ENCODE measurements at places on chromosomes 2 and 18. TPM values are rescaled to one million over a fixed set of nuclear protein-coding genes. Genes with fewer than 3 reads are reported as not detected.

FAP gene
- total RNA-seq = 15.1 TPM

SKOR2 gene
- not detected for total RNA-seq

LCT gene
- total RNA-seq = not detected

BUB1 gene
- 0.04 TPM for total RNA-seq

NXPH2 gene
- 0.19 TPM for total RNA-seq

OLA1 gene
- 49.8 TPM for total RNA-seq

GKN1 gene
- total RNA-seq = not detected

RBMS1 gene
- total RNA-seq = 11.6 TPM

GALNT3 gene
- total RNA-seq = 34.4 TPM

LMAN2L gene
- total RNA-seq = 8.9 TPM

DNAH6 gene
- 0.94 TPM for total RNA-seq

CHN1 gene
- total RNA-seq = 4.2 TPM

KLHL41 gene
- total RNA-seq = 0.46 TPM

CMPK2 gene
- 3.5 TPM for total RNA-seq

DNA sequence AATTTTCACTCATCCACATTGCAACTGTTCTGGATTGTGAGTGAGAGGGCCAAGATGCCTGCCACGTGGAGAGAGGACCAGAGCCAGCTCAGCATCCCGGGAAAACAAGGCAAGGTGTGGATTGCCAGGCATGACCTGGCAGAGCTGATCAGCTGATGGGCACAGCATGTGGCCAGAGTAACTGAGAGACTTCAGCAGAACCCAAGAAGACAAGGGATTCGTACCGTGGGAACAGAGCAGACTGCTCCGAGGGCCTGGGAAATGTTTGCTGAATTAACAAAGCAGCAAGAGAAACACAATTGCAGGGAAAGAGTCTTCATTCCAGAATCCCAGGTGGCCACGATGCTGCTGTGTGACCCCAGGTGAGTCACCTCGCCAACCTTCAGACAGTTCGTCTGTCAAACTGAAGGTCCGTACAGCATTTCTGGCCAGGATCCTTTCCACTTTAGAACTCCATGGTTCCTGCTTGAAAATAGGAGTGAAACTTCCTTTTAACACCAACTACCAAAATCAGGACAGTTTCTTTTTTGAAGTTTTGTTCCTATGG lies 26.3 kb upstream of the POMC start:
- DNase-seq = peak; percentile 59

DNA sequence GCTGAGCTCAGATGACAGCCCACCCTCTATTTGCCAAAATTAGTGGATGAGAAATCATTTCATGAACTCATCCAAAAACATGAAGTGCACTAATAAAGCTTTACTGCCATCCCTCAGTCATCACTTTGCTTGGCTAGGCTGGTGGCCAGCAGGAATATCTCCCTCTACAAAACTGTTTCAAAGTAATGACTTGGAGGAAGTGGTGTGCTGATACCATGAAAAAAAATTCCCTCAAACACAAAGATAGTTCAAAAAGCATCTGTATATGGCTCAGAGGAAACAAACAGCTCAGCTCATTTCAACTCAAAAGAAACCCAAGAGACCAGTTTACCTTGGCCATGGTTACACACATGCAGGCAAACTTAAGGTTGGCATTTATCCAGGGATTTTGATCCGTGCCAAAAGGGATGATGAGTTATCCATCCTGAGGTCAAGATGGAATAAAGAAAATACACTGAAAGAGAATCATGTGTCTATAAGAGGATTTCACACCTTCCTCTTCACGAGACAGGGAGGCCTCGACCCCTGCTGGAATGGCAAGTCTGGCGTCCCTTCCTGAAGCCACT lies 18.4 kb upstream of the WIPF1 start:
- no peak for DNase-seq

DNA sequence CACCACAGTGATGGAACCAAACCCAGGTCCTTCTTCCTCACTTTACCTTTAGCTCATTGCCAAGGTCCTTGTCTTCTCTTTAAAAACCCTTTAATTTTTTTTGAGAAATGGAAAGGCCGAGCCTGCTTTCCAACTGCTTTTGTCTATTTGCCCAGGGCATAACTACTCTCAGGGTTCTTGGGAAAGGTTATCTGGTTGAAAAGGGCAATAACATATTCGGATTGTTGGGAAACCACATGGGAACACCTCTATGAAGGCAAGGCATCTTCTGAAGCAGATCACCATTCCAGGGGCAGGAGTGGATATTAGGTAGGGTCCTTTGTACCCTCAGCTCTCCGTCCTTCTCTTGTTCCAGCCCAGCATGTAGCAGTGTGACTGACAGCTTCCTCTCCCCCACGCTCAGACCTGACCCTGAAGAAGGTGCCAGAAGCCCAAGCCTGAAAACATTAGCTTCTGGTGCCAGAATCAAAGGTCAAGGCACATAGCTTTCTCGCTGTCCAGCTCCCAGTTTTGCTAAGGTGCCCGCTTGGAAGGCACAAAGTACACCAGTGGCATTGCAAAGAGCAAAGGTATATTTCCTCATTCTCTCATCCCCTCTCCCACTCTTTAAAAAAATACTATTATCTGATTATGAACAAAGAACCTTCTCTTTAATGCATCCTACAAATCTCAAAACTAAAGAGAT lies 123.2 kb upstream of the LINC00305 start:
- no peak for DNase-seq

- no peak for DNase-seq
Observed at GRCh38 chr18:37305066-37305465, 260.5 kb downstream of the CELF4 start.

GRCh38 chr18:42611134-42611533 lies 504.4 kb downstream of the RIT2 start:
- DNase-seq = no peak

GRCh38 chr2:70991142-70991541 lies 3.5 kb downstream of the TEX261 start:
- no peak for DNase-seq

GRCh38 chr18:60027397-60027796 lies 127.6 kb downstream of the PMAIP1 start:
- DNase-seq = no peak

DNA sequence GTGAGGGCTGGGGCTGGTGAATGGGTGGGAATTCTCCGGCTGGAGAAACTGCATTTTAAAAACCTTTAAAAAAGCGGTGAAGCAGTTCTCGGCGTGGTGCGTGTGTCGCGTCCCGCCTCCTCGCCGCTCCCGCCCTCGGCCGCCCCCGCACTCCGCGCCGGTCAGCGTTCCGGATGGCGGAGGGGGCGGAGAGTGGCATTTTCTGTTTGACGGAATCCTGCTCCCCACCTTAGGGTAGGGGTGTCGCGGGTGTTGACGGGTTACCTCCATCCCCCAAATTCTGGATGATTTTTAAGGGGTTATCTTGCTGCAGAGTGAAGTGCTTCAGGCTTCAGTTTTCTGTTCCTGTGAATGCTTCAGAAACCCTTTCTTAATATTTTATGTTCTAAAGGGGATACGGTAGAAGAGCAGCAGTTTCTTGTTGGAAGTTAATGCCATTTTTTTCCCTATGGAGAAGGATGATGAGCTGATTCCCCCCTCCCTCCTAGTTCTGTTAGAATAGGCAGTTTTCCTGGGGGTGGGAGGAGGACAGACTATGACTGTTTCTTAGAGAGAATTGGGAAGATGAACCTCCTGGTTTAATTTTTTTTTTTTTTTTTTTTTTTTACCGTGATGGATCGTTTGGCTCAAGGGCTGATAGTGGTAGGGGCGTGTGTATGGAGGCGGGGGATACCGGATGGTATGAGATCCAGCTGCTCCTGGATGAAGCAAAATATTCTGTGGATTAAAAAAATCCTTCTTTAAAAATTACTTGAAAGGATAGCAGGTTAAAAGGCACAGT lies 756 bp downstream of the ABI2 start:
- DNase-seq = peak; percentile 14

- DNase-seq = no peak
Observed at GRCh38 chr2:27672723-27673486, 9.2 kb downstream of the SLC4A1AP start.

- peak; percentile 41 for DNase-seq
Observed at GRCh38 chr2:30257266-30258214, 26.2 kb downstream of the LBH start.

GRCh38 chr2:235244255-235245220 lies 249.3 kb upstream of the AGAP1 start:
- no peak for DNase-seq

DNA sequence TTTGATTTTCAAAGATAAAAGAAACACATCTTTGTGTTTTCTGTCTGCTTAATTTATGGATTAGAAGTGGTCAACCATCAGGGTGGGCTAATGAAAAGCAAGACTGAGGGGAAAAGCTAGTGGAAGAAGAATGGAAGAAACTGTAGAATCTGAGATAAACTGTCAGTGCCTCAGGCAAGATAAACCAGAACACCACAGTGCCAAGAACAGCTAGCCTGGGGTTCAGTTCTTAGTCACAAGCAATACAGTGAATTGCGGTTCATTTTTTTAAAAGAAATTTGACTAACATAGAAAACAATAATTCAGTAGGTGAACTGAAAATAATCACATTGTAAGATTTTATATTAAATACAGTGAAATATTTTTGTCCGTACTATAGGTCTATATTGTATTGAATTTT lies 22.0 kb upstream of the LNPK start:
- no peak for DNase-seq

DNA sequence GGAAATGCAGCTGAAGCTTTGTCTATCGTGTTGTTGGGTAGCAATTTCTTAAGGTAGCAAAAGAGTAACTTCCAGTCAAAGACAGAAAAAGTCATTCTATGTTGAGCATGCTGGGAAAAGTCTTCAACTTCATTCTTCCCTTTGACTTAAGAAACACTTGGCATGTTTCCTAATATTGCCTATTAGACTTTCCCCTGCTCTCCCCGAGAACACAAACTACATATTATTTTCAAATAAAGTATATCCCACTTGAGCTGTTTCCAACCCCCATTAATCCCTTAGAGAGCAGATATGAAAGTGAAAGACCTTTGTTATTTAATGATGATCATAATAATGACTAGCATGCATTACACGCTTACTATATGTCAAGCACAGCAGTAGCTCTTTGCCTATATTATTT lies 136.0 kb upstream of the SPOPL start:
- DNase-seq = no peak

DNA sequence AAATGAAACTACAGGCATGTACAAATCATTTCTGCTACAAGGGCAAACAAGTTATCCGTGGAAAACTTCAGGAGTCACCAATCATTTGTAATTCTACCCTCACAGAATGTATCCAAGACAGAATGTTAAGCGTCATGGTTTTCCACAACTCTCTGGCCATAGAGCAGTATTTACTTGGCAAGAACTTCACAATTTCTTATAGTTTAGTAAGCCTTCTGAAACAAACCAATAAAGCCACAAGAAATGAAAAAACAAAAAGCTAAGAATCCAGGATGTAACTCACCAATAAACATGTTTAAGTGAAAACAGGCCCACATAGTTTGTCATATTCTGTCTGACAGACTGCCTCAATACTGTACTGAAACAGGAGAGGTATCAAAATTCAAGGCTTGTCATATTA lies 70.3 kb downstream of the LNPK start:
- no peak for DNase-seq

DNA sequence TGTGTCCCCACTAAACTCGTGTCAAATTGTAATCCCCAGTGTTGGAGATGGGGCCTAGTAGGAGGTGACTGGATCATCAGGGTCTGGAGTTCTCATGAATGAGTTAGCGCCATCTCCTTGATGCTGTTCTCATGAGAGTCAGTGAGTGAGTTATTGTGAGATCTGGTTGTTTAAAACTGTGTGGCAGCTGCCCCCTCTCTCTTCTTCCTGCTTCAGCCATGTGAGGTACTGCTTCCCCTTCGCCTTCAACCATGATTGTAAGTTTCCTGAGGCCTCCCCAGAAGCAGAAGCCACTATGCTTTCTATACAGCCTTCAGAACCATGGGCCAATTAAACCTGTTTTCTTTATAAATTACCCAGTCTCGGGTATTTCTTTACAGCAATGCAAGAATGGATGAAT lies 50.4 kb downstream of the AP1S3 start:
- no peak for DNase-seq

DNA sequence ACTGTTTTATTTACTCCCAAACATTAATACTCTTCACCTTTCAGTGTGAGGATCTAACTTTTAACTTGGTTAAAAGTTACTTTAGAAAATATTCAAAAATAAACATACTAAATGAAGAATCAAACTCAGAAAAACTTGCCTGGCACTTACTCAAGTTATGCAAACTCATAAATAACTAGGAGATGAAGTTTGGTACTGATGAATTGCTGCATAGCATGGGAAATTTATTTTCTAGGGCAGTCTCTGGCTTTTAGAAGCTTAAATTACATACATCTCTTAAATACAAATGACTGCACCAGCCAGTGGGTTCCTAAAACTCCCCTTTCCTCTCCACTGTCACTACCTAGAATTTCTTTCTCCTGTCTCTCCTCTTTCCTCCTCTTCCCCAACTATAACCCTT lies 46.7 kb upstream of the CREB1 start:
- no peak for DNase-seq

DNA sequence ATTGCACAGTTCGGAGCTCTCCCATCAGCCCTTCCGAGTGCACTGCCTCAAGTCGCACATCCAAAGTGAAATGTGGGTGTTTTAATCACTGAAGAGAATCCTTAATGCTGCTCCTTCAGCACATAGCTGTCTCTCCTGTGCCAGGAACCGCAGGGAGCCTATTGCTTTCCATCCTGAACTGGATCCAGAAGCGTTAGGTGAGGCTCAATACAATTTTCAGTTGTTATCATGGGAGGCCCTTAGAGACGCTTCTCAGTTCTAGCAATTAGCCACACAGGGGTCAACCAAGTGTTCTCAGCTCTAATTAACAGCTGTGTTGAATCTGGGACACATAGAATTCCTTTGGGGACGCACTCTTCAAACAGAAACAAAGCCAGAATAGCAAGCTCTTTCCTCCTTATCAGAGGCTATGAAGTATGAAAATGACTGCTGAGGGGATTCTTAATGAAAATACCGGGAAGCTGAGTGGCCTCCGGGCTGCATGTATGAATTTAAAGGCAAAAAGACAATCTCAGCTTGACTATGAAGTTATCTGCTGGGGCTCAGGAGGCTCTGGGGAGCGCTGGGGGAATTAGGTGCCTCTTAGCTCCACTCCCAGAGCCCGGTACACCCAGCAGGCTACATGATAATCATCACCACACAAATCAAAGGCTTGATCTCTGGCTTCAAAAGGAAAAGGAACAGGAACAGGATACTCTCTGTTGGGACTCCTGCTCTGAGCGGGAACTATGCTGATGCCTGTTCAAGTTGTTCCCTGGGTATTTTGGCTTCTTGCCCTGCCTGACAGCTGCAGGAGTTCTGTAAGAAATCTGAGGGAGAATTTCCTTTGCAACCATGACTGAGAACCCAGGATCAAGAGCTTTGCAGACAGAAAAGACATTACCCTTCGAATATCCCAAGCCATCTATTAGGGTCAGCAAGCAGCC lies 55.4 kb upstream of the NCOA1 start:
- peak; percentile 38 for DNase-seq

GRCh38 chr18:59660786-59661743 lies 36.2 kb downstream of the CCBE1 start:
- no peak for DNase-seq
